Stimulated activated CD4-positive, alpha-beta T cell treated with anti-CD3 and anti-CD28 coated beads, Interleukin-4, amount 100 ng/mL, for 24 hours (primary cell): ENCODE measurements at places on chromosomes 3 and 15.

- DNase-seq: peak; percentile 11
Measured at GRCh38 chr3:109702252-109702651, 364.9 kb upstream of the DPPA4 start.

DNA sequence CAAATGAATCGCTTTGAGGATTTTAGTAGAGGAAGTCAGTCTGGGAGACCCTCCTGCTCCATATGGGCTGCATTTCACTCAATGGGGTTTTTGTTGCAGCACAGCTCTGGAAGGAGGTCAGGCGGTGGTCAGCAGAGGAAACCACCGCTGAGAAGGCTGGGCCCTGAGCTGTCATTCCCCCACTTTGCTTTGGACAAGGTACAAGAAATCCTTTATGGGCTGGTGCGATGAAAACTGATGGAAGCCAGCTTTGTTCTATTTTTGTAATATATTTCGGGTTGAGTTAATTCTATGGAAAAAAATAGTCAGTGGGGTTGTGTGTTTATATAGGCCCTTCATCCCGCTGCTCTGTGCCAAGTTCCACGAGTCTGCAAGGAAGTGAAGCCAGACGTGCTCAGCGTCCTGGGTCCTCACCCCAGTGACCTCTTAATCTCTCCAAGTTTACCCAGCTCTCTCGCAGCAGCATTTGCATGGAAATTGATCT lies 157.1 kb upstream of the TMC3 start:
- no peak for DNase-seq

GRCh38 chr3:13497386-13497785 lies 17.3 kb downstream of the HDAC11 start:
- DNase-seq: no peak

GRCh38 chr15:87047203-87047965 lies 967.7 kb downstream of the AGBL1 start:
- no peak for DNase-seq

DNA sequence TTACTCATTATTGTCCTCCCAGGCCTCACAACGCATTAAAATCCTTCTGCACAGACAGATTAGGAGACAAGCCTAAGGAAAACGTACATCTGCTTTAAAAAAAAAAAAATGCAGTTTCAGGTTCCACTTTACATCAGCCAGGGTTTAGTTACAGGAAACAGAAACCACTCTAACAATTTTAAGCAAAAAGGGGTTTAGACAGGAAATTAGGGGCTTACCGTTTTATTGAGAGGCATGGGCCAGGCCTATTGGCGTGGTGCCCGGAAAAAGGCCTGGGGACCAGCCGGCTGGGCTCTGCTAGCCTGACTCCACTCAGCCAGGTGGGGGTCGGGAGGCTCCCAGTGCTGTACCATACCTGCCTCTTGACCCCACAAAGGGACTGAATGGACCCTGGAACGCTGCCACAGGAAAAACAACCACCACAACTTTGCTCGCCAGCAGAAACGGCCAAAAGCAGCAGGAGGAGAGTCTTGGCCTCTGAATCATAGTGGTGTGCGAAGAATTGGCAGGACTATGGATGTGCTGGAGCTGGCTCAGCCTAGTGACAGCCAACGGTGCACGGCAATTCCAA lies 124.3 kb downstream of the CHSY1 start:
- peak; percentile 38 for DNase-seq

- no peak for DNase-seq
Measured at GRCh38 chr3:69079269-69080159, 651 bp downstream of the UBA3 start.

GRCh38 chr15:74127255-74127953 lies 3.0 kb upstream of the ISLR2 start:
- DNase-seq: peak; percentile 87

DNA sequence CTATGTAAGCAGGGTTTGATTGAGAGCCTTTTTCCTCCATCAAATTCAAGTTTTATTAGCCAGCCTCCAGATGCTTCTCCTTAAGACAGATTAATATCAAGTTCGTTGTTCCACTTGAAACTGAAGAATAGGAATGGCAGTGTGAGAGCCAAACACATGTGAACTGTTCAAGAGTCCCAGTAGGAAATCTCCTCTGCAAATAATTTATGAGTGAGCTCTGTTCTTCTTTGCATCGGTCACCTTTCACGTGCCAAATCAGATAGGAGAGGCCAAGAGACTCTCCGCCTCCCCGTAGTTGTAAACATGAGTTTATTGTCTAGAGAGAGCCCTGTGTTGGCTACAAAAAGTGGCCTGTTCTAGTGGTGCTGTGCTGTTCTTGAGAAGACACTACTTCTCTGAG lies 372.1 kb upstream of the NR2F2 start:
- DNase-seq: no peak

DNA sequence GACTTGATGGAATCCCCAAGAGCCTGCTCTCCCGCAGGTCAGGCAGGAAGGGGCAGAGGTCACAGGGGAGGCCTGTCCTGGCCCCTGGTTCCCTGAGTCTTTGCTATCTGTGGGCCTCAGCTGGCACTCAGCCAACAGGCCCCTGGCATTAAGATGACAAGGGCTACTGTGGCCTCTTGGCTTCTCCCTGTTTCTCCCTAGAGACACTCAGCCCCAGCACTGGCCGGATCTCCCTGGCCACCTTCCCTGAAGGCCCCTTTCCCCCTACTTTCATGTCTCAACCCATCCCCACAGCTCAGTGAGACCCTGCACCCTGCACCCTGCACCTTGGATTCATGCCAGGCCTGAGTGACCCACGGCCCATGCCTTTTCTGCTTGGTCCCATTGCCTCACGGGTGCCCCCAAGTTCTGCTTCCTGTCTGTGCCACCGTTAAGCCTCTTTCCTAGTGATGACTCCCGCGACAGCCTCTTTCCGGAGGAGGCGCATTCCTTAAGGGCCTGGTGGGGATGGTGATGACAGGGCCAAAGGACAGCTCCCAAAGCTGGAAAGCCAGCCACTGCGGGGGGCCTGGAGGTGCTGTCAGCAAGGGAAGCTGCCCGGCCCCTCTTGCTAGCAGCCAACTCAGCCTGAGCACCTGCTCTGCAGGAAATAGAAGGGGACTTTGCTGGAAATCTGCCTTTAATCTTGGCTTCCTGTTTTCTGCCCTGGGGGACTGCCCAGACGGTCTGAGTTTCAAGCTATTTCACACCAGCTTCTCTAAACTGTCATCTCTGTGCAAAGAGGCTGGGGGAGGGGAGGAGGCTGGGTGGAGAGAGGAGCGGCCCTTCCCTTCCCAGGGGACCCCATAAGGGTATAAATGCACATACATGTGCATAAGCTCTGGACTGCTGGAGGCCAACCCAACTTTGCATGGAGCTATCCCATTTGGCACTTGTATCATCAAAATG lies 4.8 kb upstream of the CSK start:
- peak; percentile 61 for DNase-seq

DNA sequence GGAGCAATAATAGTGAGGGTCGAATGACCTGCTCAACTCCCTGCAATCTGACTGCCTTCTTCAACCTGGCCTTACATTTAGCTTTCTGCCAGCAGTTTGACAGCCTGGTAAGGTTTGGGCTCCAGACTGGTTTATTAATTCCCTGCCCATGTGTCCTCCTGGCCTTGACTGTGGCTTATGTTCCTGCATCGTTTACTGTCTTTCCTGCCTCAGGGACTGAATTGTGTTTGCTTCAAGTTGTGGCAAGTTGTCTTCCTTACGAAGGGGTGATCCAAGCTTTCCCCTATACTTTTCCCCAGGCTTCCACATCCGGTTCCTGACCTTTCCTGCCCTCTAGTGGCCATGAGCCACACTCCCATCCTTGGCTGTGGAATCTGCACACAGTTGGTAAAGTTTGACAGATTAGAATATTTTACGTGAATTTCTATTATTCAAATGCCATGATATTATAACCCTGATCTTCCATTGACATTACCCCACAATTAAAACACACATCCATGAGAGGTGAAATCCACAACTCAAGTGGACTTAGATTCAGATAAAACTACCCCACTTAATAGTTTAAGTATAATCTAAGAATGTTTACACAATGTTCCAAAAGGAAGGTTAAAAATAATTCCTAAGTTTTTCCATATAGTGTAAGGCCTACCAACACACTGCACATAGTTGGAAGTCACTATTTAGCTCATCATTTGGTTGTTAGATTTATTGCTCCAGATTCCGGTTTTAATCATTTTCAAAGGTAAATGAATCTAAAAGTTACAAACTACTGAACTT lies 95.7 kb downstream of the NEDD4 start:
- DNase-seq: no peak

GRCh38 chr3:112757197-112757596 lies 89.5 kb downstream of the CD200R1L start:
- DNase-seq: no peak

GRCh38 chr3:157122116-157122515 lies 37.8 kb downstream of the CCNL1 start:
- DNase-seq: no peak

DNA sequence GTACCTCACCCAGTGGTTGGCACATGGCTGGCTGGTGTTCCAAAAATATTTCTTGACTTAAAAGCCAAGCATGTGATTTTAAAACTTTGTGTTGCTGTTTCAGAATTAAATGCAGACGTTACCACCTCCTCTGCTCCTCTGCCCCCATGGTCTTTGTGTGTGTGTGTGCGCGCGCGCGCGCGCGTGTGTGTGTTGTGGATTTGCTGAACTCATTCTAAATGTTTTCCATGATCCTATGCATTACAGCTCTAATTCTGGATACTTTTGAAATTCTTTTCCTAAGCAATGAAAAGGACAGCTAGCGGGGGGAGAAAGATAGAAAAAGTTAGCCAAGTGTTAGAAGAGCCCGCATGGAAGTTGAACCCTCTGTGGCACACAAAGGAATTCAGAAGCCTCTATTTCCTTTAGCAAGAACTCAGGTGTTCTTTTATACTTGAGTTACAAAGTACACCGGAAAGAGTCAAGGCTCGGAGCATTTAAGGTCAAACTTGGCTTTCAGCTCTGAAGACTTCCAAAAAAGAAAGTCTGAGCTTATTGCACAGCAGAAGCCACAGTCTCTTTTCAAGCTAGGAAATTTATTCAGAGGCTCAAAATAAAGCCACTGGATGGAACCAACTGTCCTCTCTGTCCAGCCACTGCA lies 350.5 kb upstream of the TBL1XR1 start:
- no peak for DNase-seq

DNA sequence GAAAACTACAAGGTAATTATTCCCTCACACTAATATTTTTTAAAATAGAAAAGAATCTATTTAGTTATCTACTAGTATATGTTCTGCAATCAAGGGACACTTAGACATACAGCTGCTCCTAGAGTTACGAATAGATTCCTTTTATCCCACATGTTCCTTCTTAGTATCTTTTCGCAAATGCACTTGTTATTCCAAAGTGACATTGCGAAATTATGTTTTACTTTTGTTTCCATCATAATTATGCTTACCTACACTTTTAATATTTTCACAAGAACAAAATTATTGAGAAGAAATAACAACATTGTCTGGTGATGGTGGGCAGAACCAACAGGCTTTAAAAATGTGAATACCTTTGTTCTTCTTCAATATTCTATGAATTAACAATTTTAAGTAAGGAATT lies 107.1 kb upstream of the MELTF start:
- no peak for DNase-seq

DNA sequence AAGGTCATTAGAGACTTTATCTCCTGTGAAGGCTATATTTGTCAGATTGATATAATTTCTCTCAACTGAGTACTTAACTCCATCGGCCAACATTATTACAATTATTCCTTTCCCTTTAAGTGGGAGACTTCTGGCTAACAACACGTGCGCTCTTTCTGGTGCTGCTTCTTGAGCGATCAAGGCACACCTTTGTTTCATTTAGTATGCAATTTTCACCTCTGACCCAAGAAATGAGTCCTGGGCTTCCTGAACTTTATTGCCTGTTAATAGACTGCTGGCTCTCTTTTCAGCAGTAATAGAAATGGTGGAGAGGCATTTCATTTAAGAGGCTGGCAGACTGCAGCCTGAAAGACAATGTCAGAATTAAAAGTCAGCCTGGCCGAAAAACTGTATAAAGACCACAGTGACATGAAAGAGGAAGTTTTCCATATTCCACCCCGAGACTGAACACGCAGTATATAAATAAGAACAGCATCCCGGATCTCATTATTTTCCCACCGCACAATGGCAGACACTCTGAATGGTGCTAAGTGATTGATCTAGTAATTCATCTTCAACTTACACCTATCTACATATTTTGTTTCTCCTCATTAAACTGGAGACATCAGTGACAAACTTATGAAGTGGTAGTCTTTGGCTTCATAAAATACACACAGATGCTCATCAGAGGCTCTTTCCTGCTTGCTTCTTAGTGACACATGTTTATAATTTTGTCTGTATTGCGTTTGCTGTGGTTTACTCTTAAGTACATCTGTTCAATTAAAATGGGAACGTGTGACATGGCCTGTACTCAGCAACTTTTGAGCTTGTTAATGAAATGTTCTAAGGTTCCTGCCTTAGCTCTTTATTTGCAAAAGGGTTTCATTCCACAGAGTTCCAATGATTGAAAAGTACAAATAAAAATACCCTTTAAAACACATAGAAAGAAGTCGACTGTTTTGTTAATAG lies 299.9 kb downstream of the MECOM start:
- DNase-seq: no peak

DNA sequence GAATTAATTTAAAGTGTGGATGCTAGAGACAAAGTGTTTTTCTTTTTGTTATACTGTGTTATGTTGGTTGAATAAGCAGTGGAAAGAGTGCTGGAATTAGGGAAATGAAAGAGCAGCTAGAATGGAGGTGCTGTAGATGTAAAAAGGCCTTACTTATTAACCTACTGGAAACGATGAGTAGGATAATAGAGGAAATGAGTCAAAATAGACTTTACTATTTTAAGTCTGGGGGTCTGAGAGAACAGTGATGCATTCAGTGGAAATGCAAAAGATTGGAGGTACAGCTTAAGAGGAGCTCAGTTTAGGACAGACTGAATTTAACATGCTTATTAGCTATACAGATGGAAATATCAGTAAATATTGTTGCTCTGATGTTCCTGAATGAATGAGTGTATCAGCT lies 674.0 kb downstream of the OTOL1 start:
- no peak for DNase-seq

- DNase-seq: no peak
Measured at GRCh38 chr3:124097362-124098131, 105.6 kb upstream of the ROPN1 start.

GRCh38 chr3:152474585-152474984 lies 205.9 kb downstream of the MBNL1 start:
- no peak for DNase-seq

DNA sequence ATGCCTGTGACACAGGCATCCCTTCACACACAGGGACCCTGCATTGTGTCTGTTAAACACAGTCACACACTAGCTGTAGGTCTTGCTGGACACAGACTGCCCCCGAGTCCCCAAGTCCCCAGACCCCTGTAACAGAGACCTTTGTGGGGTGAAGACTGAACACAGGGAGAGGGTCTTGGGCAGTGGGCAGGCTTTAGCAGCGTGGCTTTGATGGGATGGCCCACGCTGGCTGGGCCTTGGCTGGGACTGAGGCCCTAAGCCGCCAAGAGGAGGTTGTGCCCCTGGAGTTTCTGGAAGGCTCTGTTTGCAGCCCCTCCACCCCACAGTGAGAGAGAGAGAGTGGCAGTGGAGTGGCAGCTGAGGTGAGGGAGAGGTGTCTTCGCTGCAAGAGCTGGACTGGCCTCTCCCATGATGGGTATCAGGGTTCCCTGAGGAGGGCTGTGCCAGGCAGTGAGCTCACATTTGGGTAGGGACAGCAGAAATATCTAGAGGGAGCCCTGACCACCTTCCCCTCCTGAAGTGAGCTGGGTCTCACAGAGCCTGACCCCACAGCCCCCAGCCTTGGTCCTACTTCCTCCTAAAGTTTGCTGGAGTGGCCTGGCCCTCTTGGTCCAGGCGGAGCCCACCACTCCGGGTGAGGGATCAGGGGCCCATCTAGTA lies 635 bp upstream of the VILL start:
- DNase-seq: no peak

GRCh38 chr15:90213122-90213817 lies 12.1 kb downstream of the SEMA4B start:
- no peak for DNase-seq
